ENCODE measurements at places on chromosomes 11 and 22. TPM values are rescaled to one million over a fixed set of nuclear protein-coding genes. Genes with fewer than 3 reads are reported as not detected.

- H3K4me3 ChIP-seq: no peak overlapping the region
- H3K27ac ChIP-seq: no peak overlapping the region
- DNase-seq: no peak
- peaks cover 6% of the 10 kb centered on the region for H3K4me1 ChIP-seq
- peaks cover 70% of the 10 kb centered on the region for H3K27me3 ChIP-seq
These were observed 1.4 kb downstream of the KCNC1 start for GRCh38 chr11:17735818-17736578.

DNA sequence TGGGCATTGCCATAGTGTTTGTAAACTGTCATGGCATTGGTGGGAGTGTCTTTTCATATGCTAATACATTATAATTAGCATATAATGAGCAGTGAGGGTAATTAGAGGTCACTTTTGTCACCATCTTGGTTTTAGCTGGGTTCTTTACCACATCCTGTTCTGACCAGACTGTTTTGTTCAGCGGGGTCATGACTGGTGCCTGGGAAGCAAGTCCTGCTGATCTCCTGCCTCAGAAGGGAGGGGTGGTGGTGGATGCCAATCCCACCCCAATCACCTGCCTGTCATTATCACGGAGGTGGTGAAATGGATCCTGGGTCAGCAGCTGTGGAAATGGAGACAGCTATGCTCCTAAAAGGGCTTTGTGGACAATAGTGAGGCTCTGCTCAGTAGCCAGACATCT lies 31.2 kb downstream of the IL18 start:
- no peaks in the 10 kb centered on the region for H3K27me3 ChIP-seq
- no peak overlapping the region for H3K27ac ChIP-seq
- no peak overlapping the region for H3K4me3 ChIP-seq
- no peaks in the 10 kb centered on the region for H3K4me1 ChIP-seq
- DNase-seq: no peak
- H3K36me3 ChIP-seq: no peaks in the 10 kb centered on the region

- H3K4me1 ChIP-seq: no peaks in the 10 kb centered on the region
- DNase-seq: no peak
- H3K36me3 ChIP-seq: peaks cover 30% of the 10 kb centered on the region
- H3K27ac ChIP-seq: no peak overlapping the region
- no peak overlapping the region for H3K4me3 ChIP-seq
- no peaks in the 10 kb centered on the region for H3K27me3 ChIP-seq
These were observed 10.1 kb downstream of the NAGA start for GRCh38 chr22:42060489-42060888.

GRCh38 chr11:34758262-34758661 lies 137.4 kb downstream of the EHF start:
- no peaks in the 10 kb centered on the region for H3K27me3 ChIP-seq
- no peak overlapping the region for H3K27ac ChIP-seq
- peaks cover 15% of the 10 kb centered on the region for H3K36me3 ChIP-seq
- H3K4me1 ChIP-seq: no peaks in the 10 kb centered on the region
- DNase-seq: no peak
- H3K4me3 ChIP-seq: no peak overlapping the region

DNA sequence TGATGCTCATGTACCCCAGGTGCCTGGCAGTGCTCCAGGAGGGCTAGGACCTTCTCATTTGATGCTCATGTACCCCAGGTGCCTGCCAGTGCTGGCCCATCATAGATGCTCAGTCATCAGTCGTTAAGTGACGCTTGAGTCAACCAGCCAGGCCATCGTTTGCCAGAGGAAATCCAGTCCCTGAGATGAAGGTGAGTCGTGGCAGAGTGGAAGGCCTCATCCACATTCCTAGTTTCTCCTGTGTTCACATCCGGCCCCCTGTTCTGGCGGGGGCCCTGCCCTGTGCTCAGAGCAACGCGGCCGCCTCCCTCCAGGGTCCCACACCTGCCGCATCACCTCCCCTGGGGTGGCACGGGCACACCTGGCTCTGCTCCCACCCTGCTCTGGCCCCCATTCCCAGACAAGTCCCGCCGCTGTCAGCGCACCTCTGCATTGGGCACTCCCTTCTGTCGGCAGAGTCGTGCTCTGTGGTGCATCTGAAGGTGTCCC lies 279.9 kb downstream of the BRD1 start:
- DNase-seq: peak; percentile 36
- H3K4me1 ChIP-seq: no peaks in the 10 kb centered on the region
- no peaks in the 10 kb centered on the region for H3K36me3 ChIP-seq
- H3K27ac ChIP-seq: no peak overlapping the region
- H3K27me3 ChIP-seq: no peaks in the 10 kb centered on the region

The SLC22A6 gene
- total RNA-seq: not detected

The KCNK7 gene
- 1.2 TPM for total RNA-seq

All from endodermal cell (in vitro differentiated cells).